BJ (cell line): ENCODE measurements at places on chromosomes 2 and 18. TPM values are rescaled to one million over a fixed set of nuclear protein-coding genes. Genes with fewer than 3 reads are reported as not detected.

DNA sequence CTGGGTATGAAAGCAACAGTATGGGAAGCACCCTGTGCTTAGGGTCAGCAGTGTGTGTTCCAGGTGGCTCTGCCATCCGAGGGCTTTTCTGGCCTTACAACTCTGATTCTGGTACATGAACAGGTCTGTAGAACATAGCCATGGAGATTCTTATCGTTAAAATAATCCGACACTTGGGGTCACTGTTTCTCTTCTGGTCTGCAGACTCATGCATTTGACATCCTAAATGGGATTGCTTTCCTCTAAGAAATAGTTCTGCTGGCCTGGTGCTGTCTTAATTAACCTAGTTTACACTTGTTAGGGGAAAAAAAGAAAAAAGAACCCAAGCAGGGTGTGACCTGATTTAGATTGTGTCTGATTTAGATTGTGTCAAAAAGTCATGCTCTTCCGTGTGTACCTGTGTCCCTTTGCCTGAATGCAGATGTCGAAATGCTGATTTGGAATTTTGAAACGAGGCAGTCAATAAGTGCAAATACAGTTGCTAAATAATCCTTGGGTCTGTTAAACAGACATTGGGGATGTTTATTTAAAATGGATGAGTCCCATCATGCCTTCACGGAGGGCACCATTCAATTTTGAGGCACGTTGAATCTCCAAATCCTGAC, 59.6 kb downstream of the TRPM8 start:
- no peak for DNase-seq

OR6B2 gene
- polyA plus RNA-seq: not detected in 2 replicates

GRCh38 chr2:234218266-234219045, 168.0 kb downstream of the SPP2 start:
- no peak for DNase-seq

CTLA4 gene
- polyA plus RNA-seq: not detected in 2 replicates

DNA sequence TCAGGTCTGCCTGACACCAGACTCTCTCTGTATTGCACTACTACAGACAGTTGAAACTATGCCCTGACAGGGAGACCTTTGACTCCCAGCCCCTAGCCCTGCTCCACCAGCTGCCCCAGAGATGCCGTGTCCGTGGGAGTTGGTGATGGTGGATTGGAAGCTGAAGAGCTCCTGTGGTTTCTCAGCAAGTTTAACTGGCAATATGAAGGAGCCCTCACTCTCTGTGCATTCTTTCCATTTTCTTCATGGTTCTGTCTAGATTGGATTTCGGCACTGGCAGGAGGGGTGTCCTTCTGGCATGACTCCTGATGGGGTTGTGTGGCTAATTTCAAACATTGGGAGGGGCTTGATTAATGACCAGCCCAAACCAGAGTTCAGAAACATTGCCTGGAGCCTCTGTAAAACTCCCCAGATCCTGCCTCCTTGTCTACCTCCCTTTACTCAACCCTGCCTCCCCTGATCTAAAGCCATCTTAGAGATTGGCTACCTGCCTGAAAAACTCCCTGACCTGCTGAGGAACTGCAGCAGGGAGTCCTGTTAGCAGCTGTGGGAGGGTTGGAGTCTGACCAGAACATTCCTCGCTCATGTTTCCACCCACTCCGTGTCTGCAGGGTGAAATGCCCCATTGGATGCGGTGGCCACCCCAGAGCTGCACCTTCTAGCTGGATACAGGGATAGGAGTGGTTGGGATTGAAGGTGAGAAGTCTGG, 206.9 kb upstream of the SPRED2 start:
- no peak for DNase-seq

- DNase-seq: no peak
Measured at GRCh38 chr2:68771211-68771751, 36.7 kb downstream of the ARHGAP25 start.

DNA sequence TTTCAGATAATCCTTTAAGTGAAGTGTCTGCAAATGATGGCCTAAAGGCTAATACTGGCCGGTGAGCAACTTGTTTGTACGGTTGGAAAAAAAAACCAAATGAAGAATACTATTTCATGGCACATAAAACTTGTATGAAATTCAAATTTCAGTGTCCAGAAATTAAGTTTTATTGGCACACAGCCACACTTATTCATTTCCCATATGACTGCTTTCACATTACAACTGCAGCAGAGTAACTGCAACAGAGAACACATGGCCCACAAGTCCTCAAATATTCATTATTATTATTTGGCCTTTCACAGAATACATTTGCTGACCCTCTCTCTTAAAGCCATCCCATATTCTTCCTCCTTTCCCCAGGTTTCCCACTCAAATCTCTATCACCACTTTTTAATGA, 1268.6 kb downstream of the LRP1B start:
- no peak for DNase-seq

DNA sequence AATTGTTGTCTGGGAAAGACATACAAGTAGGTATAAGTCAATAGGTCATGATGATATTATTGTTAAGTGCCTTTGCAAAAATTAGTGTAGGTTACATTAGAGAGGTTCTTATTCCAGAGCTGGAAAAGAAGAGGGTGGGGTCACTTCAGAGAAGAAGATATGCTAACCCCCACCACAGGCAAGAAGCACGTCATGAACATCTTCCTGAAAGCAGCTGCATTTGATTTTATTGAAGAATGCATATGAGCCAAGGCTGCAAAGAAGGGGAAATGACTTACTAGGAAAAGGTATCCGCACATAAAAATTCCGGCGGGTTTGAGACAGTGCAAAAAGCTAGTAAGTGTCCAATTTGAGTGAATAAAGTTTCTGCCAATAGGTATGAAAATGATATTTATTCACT, 195.3 kb upstream of the CDH2 start:
- peak; percentile 25 for DNase-seq

GRCh38 chr2:14125624-14126293, 506.8 kb upstream of the LRATD1 start:
- DNase-seq: no peak

DNA sequence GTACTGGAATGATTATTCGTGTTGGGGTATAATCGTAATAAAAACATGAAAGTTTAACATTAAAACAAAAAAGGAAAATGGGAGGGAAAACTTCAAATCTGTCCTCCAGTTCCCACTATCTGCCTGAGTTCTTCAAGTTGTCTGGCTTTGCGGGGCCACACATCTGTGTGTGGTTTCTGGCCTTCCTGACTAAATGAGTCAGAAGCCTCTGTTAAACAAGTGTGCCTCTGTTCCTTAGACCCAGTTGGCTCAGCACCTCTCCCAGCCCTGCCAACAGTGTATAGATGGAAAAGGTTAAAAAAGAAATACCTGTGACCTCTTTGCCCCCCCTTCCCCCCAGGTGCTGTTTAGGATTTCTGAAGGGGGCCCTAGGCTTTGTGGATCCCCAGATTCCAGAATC, 30.2 kb downstream of the XDH start:
- DNase-seq: peak; percentile 69

ANKRD23 gene
- 0.85 and 1.4 TPM in 2 replicates for polyA plus RNA-seq

GRCh38 chr2:219465659-219466561, 31.3 kb downstream of the SPEG start:
- no peak for DNase-seq

- no peak for DNase-seq
Measured at GRCh38 chr2:27209621-27210401, 2.0 kb upstream of the ATRAID start.

DNA sequence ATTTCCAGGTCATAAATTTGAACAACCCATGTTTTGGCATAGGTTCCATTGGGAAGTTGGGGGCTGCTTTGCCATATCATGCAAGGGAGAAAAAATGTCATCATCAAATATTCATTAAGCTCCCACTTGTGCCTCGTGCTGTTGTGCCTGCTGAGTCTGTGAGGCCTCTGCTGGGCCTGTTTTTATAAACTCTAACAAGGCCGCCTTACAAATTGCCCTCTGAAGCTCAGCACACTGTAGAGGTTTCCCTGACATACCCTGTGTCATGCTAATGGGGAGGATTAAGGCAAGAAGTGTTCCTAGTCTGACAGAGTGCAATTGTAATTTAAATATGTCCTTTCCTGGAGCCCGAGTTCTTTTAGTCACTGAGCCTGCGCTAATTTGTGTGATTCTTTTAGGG, 17.6 kb downstream of the OSBPL6 start:
- DNase-seq: no peak

GRCh38 chr2:74527741-74528140, 1.7 kb upstream of the DQX1 start:
- no peak for DNase-seq

FAM228A gene
- 0.17 and 0.23 TPM in 2 replicates for polyA plus RNA-seq

DNA sequence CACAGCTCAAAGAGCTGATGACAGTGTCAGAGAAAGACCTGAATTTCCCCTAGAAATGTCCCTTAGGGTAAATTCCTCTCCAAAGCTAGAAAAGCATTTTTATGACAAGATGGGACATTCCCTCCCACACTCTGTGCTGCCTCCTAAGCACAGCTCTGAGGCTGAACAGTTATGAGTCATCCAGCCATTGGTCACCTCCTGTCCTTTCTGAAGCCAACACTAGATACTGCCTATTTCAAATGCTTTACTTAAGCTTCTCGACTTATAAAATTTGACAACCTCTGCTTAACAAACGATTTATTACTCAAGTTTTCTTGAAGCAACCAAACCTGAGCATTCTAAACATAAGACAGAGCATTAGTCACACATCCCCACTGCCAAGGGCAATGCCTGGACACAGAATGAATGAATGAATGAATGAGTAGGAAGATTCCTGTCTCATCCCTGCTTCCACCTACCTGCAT, 35.4 kb downstream of the B4GALT6 start:
- peak; percentile 56 for DNase-seq

- DNase-seq: no peak
Measured at GRCh38 chr2:190849774-190850173, 30.8 kb upstream of the GLS start.
